ENCODE measurements at places on chromosomes 6 and 20.
A peak's percentile ranks its signal among the peaks of the same experiment; 100 is the strongest.

DNA sequence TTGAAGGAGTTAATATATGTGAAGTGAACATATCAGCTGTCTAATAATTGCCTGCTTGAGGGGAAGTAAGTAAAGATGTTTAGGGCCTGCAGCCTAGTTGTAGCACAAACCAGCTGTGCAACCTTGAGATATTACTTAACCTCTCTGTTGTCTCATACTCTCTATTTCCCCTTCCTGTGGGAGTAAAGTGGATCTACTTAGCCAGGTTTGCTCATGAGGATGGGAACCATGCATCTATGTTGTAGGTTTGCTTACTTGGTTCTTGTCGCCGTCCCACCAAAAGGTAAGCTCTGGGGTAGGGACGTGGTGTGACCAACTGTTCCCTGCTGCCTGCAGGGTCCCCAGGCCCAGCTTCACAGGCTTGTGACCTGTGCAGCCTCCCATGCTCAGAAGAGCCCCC lies 362.7 kb upstream of the SULF2 start:
- no peak for DNase-seq

GRCh38 chr6:41201764-41202173 lies 820 bp upstream of the TREML2 start:
- no peak for DNase-seq

DNA sequence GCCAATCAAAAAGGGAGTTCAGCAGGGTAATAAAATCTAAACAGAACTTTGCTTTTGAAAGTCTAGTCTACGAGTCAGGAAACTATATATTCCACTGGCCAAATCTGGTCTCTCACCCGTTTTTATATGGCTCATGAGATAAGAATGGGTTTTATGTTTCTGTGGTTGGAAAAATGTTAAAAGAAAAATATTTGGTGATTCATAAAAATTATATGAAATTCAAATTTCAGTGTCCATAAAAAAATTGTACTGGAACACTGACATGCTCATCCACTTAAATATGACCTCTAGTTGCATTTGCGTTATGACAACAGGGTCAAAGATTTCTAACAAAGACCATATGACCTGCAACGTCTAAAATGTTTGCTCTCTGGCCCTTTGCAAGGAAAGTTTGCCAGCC lies 22.3 kb upstream of the LAMP5 start:
- no peak for DNase-seq

DNA sequence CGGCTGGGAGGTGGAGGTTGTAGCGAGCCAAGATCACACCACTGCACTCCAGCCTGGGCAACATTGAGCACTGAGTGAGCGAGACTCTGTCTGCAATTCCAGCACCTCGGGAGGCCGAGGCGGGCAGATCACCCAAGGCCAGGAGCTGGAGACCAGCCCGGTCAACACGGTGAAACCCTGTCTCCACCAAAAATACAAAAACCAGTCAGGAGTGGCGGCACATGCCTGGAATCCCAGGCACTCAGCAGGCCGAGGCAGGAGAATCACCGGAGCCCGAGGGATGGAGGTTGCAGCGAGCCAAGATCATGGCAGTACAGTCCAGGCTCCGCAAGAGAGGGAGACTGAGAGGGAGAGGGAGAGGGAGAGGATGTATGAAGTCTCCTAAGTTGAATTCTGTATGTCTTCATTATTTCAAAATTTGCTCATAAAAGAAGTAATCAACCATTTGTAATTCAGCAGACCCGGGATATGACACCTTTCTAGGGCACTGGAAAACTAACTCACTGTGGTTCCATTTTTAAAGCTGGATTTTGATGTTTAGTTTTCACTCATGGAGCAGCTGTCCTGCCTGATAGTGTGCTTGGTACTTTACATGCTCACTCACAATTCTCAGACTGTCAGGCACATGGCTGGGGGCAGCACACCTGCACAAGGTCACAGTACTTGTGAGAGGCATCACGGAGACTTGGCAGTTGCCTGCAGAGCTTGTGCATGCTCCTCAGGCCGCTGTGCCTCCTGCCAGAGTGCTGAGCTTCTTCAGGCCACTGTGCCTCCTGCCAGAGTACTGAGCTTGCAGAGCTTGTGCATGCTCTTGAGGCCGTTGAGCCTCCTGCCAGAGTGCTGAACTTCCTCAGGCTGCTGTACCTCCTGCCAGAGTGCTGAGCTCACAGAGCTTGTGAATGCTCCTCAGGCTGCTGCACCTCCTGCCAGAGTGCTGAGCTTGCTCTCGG lies 106.2 kb downstream of the ERMARD start:
- DNase-seq = no peak

GRCh38 chr6:25896252-25896651 lies 22.2 kb upstream of the SLC17A3 start:
- DNase-seq = no peak

DNA sequence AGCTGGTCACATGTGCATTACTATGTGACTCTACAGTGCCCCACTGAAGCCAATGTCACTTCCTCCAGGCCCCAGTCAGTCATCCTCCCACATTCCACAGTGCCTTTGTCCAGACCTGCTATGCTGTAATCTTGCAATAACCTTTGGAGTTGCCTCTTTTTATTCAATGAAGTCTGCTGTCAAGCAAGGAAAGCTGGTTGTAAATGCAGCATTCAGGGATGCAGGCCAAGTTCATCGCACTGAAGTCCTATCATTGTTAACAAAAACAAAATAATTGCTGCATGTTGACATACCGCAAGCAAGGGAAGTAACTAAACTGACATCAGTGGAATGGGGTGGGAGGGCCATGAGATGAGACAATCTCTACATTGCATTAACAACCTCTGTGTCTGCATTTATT lies 131.2 kb upstream of the CDYL start:
- DNase-seq = peak; percentile 43

DNA sequence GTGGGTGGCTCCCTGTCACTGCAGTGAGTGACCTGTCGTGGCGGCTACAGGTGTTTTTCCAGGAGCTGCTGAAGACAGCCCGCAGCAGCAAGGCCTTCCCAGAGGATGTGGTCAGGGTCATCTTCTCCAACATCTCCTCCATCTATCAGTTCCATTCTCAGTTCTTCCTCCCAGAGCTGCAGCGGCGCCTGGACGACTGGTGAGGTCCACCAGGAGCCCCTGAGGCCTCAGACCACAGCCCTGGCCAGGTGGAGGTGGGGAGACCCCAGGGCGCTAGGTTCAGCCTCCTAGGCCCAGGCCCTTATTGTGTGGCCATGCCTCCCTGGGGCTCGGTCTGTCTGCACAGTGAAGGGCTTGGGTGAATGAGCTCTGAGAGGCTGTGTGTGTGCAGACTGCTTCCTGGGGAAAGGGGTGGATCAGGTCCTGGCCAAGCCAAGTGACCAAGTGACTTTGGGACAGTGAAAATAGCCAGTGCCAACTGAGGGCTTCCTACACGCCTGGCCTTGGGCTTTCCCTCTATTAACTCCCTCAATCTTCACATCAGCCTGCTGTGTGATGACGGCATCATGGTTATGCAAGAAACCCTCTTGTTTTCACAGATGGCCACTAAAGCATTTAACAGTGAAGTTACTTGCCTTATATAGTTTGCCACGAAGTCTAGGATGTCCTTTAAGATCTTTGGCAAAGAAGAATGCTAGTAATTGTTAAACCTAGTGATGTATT lies 6.4 kb downstream of the FGD2 start:
- no peak for DNase-seq
